Activated CD4-positive, alpha-beta T cell treated with anti-CD3 and anti-CD28 coated beads, Interleukin-2, amount 10 ng/mL, durations not matched to agents 7 days and 5 days (primary cell): ENCODE measurements at places on chromosomes 4 and X.

GRCh38 chrX:82218361-82218760 lies 1016.5 kb downstream of the SH3BGRL start:
- DNase-seq: no peak

DNA sequence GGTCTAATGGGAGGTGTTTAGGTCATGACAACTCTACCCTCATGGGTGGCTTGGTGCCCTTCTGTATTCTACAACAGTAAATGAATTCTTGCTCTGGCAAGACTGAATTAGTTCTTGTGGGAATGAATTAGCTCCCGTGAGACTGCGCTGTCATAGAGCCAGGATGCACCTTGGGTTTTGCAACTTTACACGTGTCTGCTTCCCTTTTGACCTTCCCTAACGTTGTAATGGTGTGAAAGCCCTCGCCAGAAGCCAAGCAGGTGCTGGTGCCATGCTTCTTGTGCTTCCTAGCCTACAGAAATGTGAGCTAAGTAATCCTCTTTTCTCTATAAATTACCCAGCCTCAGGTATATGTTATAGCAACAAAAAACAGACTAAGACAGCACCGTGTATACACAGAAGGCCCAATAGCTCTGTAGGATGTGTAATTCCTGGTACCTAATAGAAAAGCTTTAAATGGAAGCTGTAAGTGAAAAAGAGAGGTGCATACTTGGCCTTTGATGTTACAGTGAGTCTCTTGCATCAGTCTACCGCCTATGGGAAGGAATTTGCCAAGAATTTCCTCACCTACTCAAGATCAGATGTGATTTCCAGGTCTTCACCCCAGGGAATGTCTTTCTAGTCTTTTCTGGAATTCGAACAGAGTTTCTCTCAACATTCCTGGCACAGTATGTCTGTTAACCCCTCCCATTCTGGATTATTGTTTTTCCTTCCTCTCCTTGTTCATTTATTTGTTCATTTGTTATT lies 3.2 kb upstream of the ENPEP start:
- no peak for DNase-seq

GRCh38 chr4:55251342-55251741 lies 94.7 kb upstream of the SRD5A3 start:
- DNase-seq: no peak

GRCh38 chrX:111869639-111870034 lies 6.3 kb upstream of the TRPC5OS start:
- peak; percentile 18 for DNase-seq

GRCh38 chr4:113760094-113760794 lies 1.3 kb downstream of the CAMK2D start:
- DNase-seq: peak; percentile 39

DNA sequence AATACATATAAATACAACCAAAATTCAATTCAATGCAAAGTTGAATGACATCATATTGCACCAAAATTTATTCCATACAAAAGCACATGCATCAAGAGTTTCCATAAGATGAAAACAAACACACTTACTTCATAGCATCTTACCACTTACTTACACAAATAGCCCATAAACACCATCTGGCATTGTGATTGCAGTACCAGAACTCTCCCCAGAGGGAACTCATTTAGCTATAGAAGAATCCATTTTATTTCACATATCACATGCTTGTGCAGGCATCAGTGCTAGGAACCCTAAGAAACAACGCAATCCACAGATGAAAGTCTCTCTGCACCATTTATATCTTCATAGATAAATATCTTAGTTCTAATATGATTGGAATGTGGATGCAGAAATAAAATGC lies 77.9 kb downstream of the SLC7A11 start:
- DNase-seq: no peak

- peak; percentile 49 for DNase-seq
Measured at GRCh38 chrX:9340598-9341290, 124.1 kb upstream of the TBL1X start.

DNA sequence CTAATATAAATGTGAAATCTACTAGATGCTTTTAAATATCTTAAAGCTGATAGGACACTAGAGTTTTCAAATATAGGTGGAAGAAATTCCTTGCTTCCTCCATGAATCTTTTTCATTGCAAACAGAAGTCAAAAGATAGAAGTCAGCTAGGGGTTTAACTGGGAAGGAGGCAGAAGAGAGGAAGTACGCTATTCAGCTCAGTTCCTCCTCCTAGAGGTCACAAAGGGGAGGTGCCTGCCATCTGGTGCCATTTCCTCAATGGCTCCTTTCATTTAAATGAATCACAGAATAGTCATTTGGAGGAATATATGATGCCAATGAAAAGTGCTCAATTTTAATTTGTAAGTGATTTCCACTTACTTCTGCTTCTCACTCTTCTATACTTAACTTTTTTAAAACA lies 8.5 kb downstream of the COL25A1 start:
- peak; percentile 30 for DNase-seq

GRCh38 chr4:106816496-106816895 lies 219.6 kb downstream of the DKK2 start:
- no peak for DNase-seq

- no peak for DNase-seq
Measured at GRCh38 chrX:48715072-48715471, 18.5 kb downstream of the SUV39H1 start.

- DNase-seq: no peak
Measured at GRCh38 chr4:97073194-97073593, 1070.1 kb downstream of the STPG2 start.

DNA sequence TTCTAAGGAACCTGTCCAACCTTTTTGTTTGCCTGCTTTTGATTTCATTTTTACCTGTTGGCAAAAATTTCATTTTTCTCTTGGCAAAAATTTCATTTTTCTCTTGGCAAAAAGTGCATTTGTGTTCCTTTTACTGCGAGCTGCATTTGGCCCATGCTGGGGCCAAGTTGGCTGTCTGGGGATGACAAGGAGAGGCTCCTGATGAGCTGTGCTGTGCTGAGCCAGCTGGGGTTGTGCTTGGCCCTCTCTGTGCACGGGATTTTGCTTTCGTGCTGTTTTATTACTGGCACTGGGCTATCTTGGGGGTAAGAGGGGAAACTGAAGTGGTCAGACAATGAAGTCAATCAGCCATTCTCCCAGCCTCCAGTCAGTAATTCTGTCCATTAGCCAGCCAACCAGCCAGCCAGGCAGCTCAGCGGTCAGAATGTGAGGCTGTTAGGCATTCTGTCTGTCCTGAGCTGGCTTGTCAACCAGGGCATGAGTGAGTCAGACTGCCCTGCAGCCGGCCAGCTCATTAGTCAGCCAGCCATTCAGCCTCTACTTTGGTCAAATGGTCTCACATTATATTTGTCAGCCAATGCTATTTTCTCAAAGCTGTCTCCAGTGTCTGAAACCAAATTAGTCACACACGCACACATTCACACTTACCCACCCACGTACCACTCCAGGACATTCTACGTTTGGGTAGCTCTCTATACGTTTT lies 56.9 kb upstream of the PRPS1 start:
- no peak for DNase-seq

DNA sequence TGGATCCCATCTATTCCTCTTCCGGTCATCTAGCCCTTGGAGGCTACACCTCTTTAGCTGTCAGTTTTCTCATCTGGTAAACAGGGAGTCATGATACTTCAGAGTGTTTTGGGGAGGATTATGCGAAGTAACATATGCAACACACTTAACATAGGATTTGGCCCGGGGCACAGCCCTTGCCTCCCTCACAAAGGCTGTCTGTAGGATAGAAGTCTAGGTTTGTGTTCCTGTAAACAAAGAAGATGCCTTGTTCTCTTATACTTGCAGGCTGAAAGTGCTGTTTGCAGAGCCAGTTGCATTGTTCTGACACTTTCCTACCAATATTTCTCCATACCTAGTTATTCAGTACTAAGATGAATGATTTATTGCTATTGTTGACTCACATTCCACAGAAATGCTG lies 2.2 kb upstream of the APELA start:
- no peak for DNase-seq

GRCh38 chrX:51257490-51257889 lies 75.1 kb upstream of the NUDT10 start:
- DNase-seq: no peak

- no peak for DNase-seq
Measured at GRCh38 chrX:151974336-151975227, at the start of gene GABRE. GABRE (minus strand) TSS chrX:151974676; CDS start chrX:151974625, 51 bp downstream.

DNA sequence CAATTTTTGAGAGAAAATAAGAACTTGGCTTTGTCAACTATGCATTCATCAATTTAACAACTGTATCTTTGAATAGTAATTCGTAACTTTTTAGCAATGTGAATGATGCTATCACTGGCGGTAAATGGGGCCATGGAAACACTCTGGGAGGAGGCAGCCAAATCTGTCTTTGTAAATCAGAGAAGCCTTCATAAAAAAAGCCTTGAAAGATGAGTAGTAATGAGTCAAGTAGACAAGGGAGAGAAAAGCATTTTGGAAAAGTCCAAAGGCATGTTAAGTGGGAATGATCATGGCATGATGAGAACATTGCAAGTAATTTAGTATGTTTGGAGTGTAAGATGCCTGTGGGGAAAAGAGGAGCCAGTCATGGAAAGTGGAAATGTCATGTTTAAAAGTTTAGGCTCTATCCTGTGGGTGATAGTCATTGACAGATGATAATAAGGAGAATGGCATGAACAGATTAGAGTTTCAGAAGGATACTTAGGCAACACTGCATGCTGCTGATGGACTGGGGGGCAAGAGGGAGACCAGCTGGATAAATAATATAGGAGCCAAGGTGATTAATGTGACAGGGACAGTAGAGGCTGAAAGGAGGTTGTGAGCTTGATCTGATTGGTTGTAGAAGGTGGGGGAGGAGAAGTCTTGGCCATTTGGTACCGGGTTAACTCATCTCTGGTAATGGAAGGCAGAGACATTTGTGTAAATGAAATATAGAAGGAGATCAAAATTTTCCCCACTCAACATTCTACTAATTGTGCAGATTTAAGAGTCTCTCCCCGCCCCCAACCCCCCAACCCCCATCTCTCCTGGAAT lies 16.3 kb downstream of the SPRY1 start:
- no peak for DNase-seq

DNA sequence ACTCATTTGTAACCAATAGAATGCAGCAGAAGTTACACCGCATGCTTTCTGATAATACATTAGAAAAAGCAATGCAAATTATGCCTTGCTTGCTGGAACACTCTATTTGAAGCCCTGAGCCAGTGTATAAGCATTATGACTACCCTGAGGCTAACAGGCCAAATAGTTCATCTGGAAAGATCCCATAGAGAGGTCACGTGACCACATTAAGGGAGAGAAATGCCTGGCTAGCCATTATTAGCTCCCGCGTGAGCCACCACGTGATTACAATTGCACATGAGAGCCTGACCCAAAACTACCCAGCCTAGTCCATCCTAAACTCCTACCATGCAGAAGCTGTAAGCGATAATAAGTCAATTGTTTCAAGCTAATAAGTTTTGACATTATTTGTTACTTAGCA lies 472.9 kb upstream of the GALNTL6 start:
- no peak for DNase-seq

- DNase-seq: no peak
Measured at GRCh38 chrX:45031830-45032378, 158.9 kb downstream of the KDM6A start.

GRCh38 chr4:169222761-169223160 lies 48.0 kb downstream of the SH3RF1 start:
- no peak for DNase-seq

- DNase-seq: no peak
Measured at GRCh38 chr4:211033-211511, 86.8 kb downstream of the ZNF718 start.

DNA sequence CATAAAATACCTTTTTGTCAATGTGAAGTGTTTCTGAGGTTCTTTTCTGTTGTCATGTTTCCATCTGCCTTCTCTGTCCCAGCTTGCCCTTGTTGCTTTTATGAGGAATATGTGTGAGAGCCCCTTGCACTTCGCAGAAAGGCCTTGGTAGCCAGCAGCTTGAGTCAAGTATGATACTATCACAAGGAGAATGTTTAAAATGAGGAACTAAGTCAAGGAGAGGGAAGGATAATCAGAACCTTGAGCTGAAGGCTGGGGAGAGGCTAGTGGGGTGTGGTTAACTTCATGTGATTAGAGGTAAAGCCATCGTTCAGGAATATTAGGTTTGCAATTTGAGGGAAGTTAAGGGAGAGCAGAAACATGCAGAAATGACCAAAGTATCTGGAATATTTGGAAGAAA lies 12.7 kb downstream of the PGK1 start:
- DNase-seq: no peak

DNA sequence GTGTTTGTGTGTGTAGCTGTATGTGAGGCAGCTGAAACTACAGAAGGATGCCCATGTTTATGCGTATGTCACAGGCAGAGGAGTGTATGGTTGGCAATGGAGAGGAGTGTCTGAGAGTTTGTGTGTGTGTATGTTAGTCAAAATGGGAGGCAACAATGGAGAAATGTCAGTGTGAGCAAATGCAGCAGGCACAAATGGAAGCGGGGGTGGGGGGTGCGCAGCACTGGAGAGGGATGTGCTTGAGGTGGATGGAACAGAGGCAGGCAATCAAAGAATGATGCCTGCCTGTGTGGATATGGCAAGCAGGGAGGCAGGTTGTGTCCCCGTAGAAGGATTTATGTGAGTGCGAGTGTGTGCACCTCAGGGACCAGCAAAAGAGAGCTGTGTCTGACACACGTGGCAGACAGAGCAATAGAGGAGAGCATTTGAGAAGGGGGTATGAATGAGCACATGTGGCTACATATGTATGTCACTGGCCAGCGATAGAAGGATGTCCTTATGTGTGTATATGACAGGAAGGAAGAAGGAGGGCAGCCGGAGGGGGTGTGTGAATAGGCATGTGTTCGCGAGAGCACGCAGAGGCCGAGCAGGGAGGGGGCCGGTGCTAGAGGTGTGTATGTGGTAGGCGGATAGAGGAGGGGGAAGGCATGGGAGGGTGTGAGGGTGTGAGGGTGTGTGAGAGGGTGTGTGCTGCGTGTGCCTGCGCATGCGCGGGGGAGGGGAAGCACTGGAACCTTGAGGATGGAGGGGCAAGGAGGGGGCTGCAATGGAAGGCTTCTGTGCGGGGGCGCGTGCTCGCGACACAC lies 1.1 kb downstream of the PJA1 start:
- peak; percentile 71 for DNase-seq

DNA sequence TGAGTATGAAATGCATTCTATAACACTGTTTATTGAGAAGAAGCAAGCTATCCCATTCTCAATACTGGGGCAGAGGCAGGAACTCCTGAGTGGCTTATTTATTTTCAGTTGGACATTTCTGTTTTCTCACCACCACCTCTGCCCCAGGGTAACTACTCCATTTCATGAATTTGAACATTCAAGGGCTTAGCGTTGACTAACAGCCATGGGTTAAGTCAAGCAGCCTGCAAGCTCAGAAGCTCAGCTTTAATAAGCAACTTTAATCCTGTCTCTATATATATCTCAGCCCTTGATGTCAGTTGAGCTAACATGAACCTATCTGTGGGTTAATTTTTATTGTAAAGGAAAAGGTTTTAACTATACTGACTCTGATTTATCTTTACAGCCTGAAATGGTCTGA lies 93.8 kb downstream of the MBNL3 start:
- no peak for DNase-seq

- DNase-seq: no peak
Measured at GRCh38 chr4:17690898-17691297, 76.5 kb downstream of the MED28 start.

GRCh38 chr4:166091146-166091545 lies 218.1 kb downstream of the TLL1 start:
- DNase-seq: no peak

GRCh38 chr4:142574306-142574705 lies 271.8 kb downstream of the INPP4B start:
- DNase-seq: no peak

GRCh38 chr4:153453402-153453801 lies 12.8 kb upstream of the TMEM131L start:
- no peak for DNase-seq

- no peak for DNase-seq
Measured at GRCh38 chr4:10803713-10804343, 119.3 kb upstream of the CLNK start.
